ENCODE measurements at places on chromosomes 5 and 9. TPM values are rescaled to one million over a fixed set of nuclear protein-coding genes. Genes with fewer than 3 reads are reported as not detected.

- no peak for DNase-seq
Measured at GRCh38 chr9:117305454-117305853, 109.4 kb downstream of the ASTN2 start.

GRCh38 chr5:180180846-180181245 is 28.2 kb downstream of the RASGEF1C start:
- DNase-seq, result no peak

- no peak for DNase-seq
Measured at GRCh38 chr9:130929571-130930038, 9.4 kb downstream of the FIBCD1 start.

DNA sequence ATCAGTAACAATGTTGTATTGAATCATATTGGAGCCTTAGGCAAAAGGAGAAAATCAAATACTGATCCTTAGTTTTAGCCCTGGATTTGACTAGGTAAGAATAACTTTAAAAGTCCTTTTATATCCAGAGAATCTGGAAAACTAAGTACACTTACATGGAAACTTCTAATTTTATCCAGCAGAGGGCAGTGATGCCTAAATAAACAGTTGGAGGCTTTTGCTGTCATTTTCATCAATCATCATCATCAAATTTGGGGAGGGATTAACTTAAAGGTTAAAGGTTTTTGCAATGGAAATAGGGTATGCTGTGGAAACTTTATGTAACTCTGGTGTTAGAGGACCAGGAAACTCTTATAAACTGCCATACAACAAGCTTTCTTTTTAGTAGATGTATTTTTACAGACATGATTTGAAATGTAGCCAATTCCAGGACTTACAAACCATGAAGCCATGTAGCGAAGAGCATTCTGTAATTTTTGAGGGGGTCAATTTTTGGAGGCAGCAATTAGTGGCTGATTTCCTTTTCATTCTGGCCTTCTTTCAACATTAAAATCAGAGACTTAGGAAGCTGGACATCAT is 112.7 kb downstream of the OSTF1 start:
- DNase-seq, result peak; percentile 33

Gene SH3PXD2B
- total RNA-seq, result 20.9 TPM

Gene PCDHA9
- not detected for total RNA-seq

Gene PRKACG
- not detected for total RNA-seq

Gene WDR38
- not detected for total RNA-seq

All from foreskin keratinocyte (primary cell).